ENCODE measurements at places on chromosomes 6 and 20. TPM values are rescaled to one million over a fixed set of nuclear protein-coding genes. Genes with fewer than 3 reads are reported as not detected.

DNA sequence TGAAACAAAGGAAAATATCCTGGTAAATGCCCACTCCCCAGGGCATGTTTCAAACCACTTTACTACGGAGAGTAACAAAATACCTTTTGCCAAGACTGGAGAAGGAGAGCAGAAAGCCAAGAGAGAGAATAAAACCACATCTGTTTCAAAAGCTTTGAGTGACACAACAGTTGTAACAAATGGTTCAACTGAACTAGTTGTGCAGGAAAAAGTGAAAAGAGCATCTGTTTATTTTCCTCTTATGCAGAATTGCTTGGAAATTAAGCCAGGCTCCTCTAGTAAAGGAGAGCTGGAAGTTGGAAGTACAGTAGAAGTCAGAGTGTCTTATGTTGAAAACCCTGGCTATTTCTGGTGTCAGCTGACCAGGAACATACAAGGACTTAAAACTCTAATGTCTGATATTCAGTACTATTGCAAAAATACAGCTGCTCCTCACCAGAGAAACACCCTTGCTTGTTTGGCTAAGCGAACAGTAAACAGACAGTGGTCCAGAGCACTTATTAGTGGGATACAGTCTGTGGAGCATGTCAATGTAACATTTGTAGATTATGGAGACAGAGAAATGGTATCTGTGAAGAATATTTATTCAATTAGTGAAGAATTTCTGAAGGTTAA is 2.6 kb downstream of the TDRD6 start:
- no peak for DNase-seq

DNA sequence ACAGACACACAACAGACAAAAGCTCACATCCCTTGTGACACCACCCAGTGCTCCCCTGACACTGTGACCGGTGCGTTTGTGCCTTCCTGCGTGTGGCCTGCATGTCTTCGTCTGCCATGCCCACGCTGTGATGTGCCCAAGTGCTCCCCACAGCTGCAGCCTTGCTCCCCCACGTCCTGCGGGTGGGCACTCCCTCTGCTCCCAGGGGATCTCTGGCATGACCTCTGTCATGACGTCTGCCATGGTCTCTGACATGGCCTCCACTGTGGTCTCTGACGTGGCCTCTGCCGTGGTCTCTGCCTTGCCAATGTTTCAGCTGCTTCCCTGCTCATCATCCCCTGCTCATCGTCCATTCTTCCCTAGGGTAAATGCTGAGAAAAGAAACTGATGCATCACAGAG is 200.9 kb downstream of the DLL1 start:
- no peak for DNase-seq

Gene MTO1
- 50.7 TPM for total RNA-seq

Gene ELOVL5
- total RNA-seq: 60.7 TPM

DNA sequence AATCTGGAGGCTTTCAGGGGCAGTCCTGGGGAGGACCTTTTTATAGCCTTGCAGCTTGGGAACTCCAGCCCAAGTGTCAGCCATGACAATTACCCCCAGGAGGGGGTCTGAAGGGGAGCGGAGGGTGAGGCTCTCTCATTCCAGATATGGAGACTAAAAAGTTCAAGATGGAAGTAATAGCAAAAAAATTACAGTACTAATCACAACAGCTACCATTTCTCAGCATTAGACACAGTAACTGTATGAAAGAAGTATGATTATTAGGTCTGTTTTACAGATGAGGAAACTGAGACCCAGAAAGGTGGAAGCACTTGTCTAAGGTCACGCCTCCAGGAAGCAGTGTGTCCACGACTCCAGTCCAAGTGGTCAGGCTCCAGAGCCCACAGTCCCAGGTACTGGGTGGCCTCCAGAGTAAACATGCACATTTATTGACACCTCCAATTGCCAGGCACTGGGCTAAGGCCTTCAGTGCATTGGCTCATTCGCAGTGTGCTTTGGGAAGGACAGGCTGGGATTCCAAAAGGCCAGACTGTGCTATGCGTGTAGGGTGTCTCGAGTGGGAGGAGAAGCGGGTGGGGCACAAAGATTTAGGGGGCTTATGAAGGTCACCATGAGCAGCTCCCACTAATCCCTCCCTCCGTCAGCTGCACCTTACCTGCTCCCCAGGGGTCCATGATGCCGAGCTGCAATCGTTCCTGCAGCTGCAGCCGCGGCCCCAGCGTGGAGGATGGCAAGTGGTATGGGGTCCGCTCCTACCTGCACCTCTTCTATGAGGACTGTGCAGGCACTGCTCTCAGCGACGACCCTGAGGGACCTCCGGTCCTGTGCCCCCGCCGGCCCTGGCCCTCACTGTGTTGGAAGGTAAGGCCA is 2.3 kb downstream of the NRSN2 start:
- DNase-seq: no peak

Gene DOK5
- total RNA-seq: not detected

DNA sequence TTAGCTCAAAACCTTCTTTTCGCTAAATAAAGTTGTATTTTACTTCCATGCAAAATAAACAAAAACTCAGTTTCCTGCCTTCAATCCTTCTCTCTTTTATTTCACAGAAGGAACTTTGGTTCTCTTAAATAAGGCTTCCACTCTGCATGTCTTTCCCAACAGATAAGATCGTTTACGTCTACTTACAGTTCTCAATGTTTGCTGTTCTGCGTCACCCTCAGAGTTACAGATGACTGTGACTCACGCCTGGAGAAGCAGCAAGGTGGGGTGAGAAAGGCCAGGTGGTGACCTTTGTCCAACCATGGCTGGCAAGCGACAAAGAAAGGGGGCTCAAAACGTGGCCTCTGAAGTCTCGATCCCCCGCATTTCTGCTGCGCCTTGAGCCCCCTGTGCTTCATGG is 51.4 kb upstream of the RPS6KA2 start:
- DNase-seq: no peak

GRCh38 chr20:19913927-19914614 is 103.1 kb upstream of the NAA20 start:
- DNase-seq: no peak

GRCh38 chr20:20410678-20411077 is 42.8 kb downstream of the INSM1 start:
- DNase-seq: no peak

- no peak for DNase-seq
Measured at GRCh38 chr6:40160826-40161225, 226.6 kb upstream of the MOCS1 start.

Gene PNLDC1
- total RNA-seq: not detected

DNA sequence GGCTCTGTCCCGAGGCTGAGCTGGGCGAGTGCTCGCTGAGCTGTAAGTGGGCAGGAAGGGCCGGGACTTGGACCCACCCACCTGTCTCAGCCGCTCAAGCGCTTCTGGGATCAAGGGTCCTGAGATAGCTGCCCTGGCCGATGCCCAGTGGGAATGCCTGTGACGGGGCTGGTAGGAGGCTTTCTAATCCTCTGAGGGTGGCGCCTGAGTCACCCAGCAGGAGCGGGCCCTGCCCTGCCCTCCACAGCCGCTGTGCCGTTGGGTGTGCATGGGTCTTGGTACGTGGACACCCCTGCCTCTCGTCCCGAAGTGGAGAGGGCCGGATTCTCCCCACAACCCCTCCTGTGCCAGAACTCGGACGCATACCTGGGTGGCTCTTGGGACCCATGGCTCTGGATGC is 43.1 kb upstream of the GATA5 start:
- no peak for DNase-seq

DNA sequence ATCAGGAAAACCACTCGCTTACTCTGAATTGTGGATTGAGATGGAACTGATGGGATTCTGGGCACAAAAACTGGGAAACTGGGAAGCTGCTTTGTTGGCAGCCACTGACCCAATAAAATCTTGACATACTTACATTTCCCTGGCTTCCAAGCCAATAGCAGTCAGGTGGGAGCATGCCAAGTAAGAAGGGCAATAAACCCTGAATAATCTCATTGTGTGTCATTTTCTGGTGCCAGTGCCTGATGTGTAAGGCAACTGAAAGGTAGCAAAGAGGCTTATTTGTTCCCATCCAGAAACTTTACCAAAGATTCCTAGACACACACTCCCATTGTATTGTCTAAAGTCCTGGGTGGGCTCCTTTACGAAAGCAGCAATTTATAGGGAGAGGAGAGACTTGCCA is 93.2 kb downstream of the TBX18 start:
- DNase-seq: no peak

DNA sequence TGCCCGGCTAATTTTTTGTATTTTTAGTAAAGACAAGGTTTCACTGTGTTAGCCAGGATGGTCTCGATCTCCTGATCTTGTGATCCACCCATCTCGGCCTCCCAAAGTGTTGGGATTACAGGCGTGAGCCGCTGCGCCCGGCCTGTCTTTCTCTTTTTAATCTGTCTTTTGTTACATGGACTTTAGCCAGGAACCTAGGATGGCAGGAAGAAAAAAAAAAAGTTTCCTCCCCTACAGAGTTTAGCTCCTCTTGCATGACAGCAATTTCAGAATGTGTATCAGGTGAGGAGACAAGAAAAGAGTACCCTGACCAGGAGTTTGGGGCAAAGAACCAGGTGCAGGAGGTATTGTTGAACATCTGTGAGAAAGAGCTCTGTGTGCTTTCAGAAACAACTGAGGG is 21.4 kb upstream of the TXLNB start:
- DNase-seq: no peak

GRCh38 chr6:7041511-7042026 is 66.2 kb upstream of the RREB1 start:
- no peak for DNase-seq

GRCh38 chr20:50295762-50296449 is 105.3 kb downstream of the CEBPB start:
- no peak for DNase-seq

GRCh38 chr6:42239333-42239732 is 21.7 kb upstream of the MRPS10 start:
- DNase-seq: no peak

GRCh38 chr6:98116455-98116854 is 717.9 kb upstream of the POU3F2 start:
- no peak for DNase-seq

- DNase-seq: no peak
Measured at GRCh38 chr6:119649531-119649930, 300.0 kb upstream of the MAN1A1 start.

Data from NCI-H460 (cell line).